Dorsolateral prefrontal cortex (tissue), 122 donors: ENCODE measurements at places on chromosomes 1 and 21. TPM values are rescaled to one million over a fixed set of nuclear protein-coding genes. Genes with fewer than 3 reads are reported as not detected.

C1orf216 gene
- total RNA-seq: 45.7 TPM

OR2T2 gene
- not detected for total RNA-seq

AJAP1 gene
- total RNA-seq: 58.7 TPM

DDR2 gene
- 23.0 TPM for total RNA-seq

PDC gene
- total RNA-seq: not detected

PCP4L1 gene
- 47.5 TPM for total RNA-seq

DNAH14 gene
- 10.5 TPM for total RNA-seq

CA6 gene
- not detected for total RNA-seq

BCAR3 gene
- 18.6 TPM for total RNA-seq

ANKRD35 gene
- total RNA-seq: 5.3 TPM

FCGR1A gene
- 15.7 TPM for total RNA-seq

S100A7A gene
- not detected for total RNA-seq

MYBPH gene
- total RNA-seq: 0.33 TPM

NUDT4B gene
- not detected for total RNA-seq

DNA sequence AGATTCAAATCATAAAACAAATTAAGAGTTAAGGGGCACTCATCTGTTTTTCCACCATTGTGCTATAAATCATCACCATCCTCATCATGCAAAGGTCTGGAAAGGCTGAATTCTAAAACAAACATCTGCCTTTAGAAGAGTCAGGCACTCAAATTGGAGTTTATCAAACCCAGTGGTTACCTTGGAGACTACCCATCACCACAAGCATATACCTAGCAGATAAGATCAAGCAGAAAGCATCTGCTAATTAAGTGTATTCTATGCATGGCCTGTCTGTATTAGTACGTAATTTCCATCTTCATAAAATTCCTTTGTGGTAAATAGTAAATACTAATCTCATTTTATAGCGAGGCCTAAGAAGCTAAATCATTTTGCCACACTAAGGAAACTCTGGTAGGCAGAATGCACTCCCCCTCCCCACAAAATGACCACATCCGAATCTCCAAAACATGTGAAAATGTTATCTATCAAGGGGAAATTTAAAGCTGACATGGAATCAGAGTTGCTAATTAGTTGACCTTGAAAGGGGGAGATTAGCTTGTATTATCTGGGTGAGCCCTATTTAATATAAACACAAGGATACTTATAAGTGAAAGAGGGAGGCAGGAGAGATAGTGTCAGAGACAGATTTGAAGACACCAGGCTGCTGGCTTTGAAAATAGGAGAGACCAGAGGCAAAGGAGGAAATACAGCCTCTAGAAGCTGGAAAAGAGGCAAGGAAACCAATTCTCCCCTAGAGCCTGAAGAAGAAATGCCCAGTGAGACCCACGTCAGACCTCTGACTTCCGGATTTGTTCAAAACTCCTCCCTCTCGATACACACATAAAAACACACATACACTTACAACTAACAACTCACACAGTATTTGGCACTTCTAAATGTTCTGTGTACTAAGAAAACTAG is 23.2 kb downstream of the ARID4B start:
- no peak for DNase-seq

- no peak for DNase-seq
These were observed 133.9 kb downstream of the LMX1A start for GRCh38 chr1:165222580-165222979.

- no peak for DNase-seq
These were observed 82.2 kb upstream of the SOD1 start for GRCh38 chr21:31577271-31577670.

GRCh38 chr1:77857552-77857951 is 30.9 kb upstream of the NEXN start:
- no peak for DNase-seq

DNA sequence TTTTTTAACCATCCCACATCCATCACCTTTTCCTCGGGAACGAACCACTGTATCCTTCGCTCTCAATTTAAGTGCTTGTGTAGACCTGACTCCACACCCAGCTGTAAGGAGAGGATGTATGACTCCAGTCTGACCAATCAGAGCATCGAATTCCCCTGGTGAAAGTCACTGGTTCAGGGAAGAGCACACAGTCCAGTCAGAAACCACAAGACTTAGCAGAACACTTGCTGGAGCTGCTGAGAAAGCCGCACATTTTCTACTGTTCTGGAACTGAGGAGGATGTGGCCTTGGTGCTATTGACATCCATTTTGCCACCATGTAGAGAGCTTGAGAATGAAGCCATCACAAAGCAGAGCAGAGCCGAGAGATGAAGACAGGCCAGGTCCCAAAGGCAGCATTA is 59.9 kb upstream of the CNN3 start:
- DNase-seq: no peak

- no peak for DNase-seq
These were observed 25.8 kb upstream of the EVA1B start for GRCh38 chr1:36349241-36349671.

GRCh38 chr1:198657550-198658064 is 18.8 kb downstream of the PTPRC start:
- no peak for DNase-seq

DNA sequence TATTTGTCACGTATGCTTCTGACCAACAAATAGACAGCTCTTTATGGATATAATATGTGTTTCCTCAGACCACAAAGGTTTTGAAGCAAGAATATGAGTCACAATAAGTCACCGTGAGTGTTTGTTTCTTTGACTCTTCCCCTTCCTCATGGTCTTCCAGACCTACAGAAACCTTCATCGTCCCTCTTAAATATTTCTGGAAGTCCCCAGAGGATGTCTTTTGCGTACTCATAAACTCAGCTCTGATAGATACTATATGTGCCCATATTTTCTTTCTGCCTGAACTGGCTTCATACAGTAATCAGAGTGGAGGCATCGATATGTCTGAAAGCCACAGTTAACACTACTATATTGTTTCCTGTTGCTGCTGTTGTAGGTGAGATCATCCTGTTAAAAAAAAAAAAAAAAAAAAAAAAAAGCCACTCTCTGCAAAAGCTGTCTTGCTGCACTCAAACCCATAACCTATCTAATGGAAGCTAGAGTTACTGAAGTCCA is 38.4 kb downstream of the ADAMTS1 start:
- DNase-seq: no peak

- DNase-seq: no peak
These were observed 80.9 kb upstream of the ADAMTS5 start for GRCh38 chr21:27047658-27048314.

DNA sequence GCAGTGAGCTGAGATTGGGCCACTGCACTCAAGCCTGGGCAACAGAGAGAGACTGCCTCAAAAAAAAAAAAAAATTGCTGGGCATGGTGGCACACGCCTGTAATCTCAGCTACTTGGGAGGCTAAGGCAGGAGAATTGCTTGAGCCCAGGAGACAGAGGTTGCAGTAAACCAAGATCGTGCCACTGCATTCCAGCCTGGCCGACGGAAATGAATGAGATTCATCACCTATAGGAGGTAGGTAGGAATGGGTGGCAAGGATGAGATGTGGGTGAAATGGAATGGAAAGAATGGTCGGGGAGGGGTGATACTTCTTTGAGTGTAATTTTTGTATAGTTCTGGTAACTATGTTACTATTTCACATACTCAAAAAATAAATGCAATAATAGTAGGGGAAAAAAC is 15.4 kb downstream of the CTXND2 start:
- DNase-seq: no peak

GRCh38 chr1:23497777-23498439 is 13.9 kb upstream of the ASAP3 start:
- no peak for DNase-seq

DNA sequence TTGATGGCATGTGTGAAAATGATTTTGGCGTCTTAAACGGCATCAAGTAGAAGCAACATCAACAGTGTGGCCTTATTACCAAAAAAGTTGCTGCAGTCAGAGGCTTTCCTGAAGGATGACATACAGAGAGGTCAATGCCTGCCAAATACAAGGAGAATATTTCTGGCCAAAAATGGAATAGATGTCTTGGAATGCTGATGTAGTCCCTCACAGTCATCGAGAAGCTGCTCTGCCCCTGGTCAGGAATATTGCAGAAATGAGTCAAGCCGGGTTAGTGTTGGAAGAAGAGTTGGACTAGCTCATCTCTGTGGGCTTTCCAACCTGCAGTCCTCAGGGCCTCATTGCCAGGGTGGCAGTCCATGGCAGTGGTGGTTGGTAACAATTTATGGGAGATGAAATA is 42.1 kb downstream of the NOS1AP start:
- DNase-seq: no peak

DNA sequence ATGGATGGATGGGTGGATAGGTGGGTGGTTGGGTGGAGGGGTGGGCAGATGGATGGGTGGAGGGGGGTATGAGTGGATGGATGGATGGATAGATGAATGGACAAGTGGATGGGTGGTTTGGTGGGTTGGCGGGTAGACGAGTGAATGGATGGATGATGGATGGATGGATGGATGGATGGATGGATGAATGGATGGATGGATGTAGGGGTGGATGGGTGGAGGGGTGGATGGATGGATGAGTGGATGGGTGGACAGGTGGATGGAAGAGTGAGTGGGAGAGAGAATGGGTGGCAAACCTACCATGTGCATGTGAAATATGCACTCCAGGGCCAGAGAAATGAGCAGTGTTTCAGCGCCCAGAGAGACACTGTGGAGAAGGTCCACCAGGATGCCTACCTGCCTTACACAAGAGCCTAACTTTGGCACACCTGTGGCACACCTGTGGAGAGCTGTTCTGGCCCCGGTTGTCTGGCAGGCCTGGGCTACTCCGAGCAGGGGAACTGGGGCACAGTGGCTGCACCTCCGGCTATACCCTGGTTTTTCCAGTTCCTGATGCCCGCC is 12.8 kb downstream of the EPHA2 start:
- DNase-seq: no peak

DNA sequence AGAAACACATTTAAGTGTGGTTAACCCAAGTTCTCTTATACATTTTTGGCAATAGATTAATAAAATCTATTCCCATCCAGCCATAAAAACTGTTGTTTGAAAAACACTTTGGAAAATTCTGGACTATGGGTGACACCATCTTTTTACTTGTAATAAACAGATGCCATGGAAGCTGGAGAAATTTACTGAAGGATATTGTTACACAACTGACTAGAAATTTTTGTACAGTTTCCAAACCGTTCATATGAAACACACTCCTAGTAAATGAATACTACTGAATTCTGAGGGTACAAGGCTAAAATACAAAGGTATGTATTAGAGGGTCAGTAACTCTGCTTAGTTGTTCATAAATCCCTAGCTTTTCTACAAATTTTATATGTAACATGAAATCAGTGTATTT is 48.7 kb downstream of the TRIM33 start:
- no peak for DNase-seq

DNA sequence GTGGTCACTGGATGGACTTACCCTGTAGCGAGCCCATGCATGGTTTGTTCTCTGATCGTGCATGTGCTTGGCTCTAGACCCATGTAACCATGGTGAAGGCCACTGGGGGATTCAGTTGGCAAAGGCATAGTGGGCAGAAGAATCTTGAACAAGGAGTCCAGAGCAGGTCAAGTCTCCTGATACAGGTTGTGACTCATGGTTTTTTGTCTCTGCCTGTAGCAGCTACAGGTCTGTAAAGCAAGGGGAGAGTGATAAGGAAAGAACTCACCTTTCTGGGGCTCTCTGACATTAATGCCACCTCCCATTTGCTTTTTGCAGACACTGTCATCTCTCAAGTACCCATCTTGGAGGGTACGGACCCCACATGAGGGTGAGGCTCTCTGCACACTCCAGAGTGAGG is 153.4 kb upstream of the CAMK1G start:
- DNase-seq: no peak
